ENCODE measurements at places on chromosomes 4 and X.

DNA sequence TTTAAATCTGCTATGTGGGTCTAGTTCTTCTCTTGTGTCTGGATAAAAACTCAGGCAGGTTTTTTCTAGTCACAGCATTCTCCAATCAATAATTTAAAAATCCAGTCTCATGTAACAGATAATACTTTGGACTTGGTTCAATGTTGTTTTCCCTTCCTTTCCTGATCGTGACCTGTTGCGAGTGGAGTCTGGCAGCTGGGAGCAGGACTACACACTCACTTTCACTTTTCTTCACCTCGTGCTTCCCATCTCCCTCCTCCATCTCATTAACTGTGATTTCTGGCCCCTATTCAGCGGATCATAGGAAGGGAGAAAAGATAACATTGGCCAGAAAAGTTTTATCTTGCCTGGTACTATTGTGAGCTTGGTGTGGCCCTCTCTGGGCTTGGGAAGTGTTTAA lies 96.6 kb upstream of the GATB start:
- DNase-seq, result no peak

- no peak for DNase-seq
These were observed 4.0 kb downstream of the ETFDH start for GRCh38 chr4:158676076-158676475.

- no peak for DNase-seq
These were observed 146.8 kb downstream of the KLHL4 start for GRCh38 chrX:87664381-87664780.

- no peak for DNase-seq
These were observed 520.8 kb downstream of the RAB28 start for GRCh38 chr4:12963291-12963690.

- no peak for DNase-seq
These were observed 23.4 kb downstream of the FBXO8 start for GRCh38 chr4:174260099-174260498.

- no peak for DNase-seq
These were observed 1480.5 kb upstream of the IGFBP7 start for GRCh38 chr4:58590722-58591121.

- no peak for DNase-seq
These were observed 32.1 kb downstream of the RAP1GDS1 start for GRCh38 chr4:98293104-98293887.

GRCh38 chr4:4990329-4990728 lies 28.9 kb downstream of the CYTL1 start:
- no peak for DNase-seq

DNA sequence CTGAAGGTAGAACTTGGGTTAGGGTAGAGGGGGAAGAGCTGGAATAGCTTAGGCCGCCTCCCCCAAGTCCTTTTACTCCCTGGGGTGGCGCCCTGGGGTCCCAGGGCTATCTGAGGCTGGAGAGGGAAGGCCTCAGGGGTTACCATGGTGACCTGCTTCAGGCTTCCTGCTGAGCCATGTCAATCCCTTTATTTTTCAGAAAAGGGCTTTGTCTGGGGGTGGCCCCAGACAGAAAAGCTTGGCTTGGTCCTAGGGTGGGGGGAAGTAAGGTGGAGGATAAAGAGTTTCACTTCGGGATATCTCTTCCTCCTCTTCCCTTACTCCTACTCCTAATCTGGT lies 6.3 kb downstream of the EFNB1 start:
- DNase-seq, result no peak

DNA sequence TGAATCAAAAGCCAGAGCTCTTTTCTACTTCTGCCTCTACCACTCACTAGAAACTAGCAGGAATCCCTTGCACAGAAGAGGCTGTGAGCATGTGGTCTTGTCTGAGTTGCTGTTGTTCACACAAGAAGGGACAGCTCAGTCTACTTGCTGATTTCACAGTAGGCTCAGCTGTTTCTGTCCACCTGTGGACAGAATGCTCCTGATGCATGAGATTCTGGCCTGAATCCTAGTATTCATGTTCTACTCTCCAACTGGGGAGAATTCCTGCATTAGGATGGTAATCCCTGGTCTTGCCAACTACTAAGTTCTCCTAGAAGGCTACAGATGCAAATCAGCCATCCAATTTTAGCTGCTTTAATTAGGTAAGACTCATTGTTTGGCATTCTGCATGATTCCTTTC lies 112.8 kb downstream of the PPA2 start:
- no peak for DNase-seq

GRCh38 chr4:145580906-145581305 lies 38.3 kb upstream of the MMAA start:
- DNase-seq, result no peak

GRCh38 chr4:149518471-149518870 lies 297.2 kb downstream of the IQCM start:
- no peak for DNase-seq

GRCh38 chr4:93996895-93997294 lies 168.3 kb downstream of the ATOH1 start:
- DNase-seq, result no peak

GRCh38 chr4:98539741-98540140 lies 118.7 kb downstream of the TSPAN5 start:
- no peak for DNase-seq

DNA sequence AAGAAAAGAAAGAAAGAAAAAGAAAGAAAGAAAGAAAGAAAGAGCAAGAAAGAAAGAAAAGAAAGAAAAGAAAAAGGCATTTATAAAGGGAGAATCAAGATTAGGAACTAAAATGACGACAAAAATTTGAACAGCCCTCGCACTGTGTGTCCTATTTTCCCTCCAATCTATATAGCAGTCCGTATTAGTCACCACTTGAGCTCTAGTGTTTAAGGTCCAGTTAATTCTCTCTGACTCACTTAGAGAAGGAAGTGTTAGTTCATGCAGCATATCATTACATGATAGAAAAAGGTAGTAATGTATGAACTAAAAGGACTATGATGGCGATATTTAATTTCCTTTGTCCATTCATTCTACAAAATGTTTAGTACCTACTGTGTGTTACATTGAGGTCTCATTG lies 122.7 kb downstream of the CBLL2 start:
- DNase-seq, result no peak

GRCh38 chrX:135170877-135171519 lies at the start of gene CT55:
Gene CT55 (minus strand): TSS chrX:135171398. CDS start chrX:135171171, 227 bp downstream.
- DNase-seq, result no peak

DNA sequence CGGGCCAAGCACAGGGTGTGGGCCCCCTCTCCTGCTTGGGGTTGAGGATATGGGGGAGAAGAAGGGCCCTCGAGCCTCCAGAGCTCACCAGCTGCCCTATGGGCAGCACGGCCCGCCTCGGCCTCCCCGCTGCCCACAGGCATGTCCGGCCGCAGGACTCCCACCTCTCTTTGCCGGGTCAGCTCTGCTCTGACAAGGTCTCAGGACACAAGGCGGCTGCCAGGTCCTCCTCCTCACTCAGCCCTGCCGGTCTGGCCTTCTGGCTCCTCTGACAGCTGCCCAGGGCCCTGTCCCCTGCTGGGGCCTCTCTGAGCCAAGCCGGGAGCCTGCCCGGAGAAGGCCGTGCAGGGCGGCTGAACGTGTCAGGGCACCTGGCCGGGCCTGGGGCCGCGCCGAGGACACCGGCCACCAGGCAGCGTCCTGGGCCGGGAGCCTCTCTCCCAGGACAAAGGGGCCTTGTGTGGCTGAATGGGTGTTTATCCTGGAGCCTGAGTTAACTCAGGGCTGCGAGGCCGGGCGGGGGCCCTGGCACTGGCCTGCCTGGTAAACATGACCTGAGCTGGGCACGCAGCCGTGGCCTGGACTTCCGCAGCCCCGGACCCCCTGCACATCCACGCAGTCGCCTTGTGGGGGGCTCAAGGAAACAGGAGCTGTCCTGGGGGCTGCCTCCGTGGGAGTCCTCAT lies 25.7 kb downstream of the TACC3 start:
- no peak for DNase-seq

Data from stimulated activated CD8-positive, alpha-beta memory T cell treated with anti-CD3 and anti-CD28 coated beads, Interleukin-2, amount 100 ng/mL, for 1 hour (primary cell).